ENCODE measurements at places on chromosomes 6 and 20.

GRCh38 chr6:68159433-68159832 lies 475.6 kb upstream of the ADGRB3 start:
- no peaks in the 10 kb centered on the region for H3K27me3 ChIP-seq
- DNase-seq, result no peak
- no peak overlapping the region for H3K27ac ChIP-seq

GRCh38 chr20:61789329-61789728 lies 276.4 kb downstream of the TAF4 start:
- H3K4me3 ChIP-seq, result no peak overlapping the region
- DNase-seq, result no peak
- H3K27ac ChIP-seq, result no peak overlapping the region
- no peaks in the 10 kb centered on the region for H3K4me1 ChIP-seq

- no peak overlapping the region for H3K4me3 ChIP-seq
- no peak overlapping the region for H3K27ac ChIP-seq
These were observed 707.8 kb upstream of the SLC35B3 start for GRCh38 chr6:9143140-9143539.

GRCh38 chr6:64325093-64325492 lies 689.5 kb downstream of the PHF3 start:
- H3K27me3 ChIP-seq, result no peaks in the 10 kb centered on the region
- no peaks in the 10 kb centered on the region for H3K36me3 ChIP-seq
- H3K4me1 ChIP-seq, result no peaks in the 10 kb centered on the region
- DNase-seq, result no peak

- no peaks in the 10 kb centered on the region for H3K27me3 ChIP-seq
- H3K4me3 ChIP-seq, result no peak overlapping the region
- no peaks in the 10 kb centered on the region for H3K4me1 ChIP-seq
- H3K36me3 ChIP-seq, result no peaks in the 10 kb centered on the region
These were observed 230.8 kb upstream of the PRSS16 start for GRCh38 chr6:27016689-27017088.

DNA sequence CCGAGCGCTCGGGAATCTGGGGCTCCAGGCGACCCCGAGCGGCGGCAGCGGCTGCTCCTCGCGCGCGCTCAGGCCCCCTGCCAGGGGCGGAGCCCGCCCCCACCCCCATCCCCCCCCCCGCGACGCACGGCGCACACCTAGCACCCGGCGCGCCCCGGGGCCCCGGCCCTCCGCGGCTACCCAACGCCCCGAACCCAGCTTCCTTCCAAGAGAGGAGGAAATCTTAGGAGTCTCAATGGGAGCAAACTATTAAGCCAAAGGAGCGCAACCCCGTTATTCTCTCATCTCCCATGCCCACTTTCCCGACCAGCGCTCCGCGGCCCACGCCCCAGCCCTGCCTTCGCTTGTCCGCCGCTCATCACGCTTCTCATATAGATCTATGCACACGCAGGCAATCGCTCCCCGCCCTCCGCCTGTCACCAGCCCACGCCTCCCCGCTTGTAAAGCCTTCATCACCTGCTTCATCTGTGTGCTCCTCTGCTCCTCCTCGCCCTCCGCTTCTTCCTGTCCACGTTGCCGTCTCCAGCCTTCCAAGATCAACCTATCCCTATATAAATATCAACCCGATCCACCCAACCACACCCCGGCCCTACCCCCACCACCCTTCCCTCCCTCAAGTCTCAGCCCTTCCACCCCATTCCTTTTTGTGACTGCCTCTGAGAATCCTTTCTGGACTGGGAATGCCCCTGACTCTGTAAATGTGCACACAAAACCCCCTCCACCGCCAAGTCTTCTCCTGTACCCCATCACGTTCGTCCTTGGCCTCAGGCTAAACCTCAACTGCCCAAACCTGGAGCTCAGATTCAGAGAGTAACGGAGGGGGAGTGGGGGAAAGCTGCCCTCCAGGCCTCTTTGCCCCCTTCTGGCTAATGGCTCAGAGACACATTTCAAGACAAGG lies at the start of gene DLK2:
TSS of gene DLK2 (minus strand) at position 18 of the 898 bp plus-strand sequence. CDS start 723 bp downstream, outside the sequence.
- H3K4me3 ChIP-seq, result peak within 1 kb of the TSS; percentile 53
- peaks cover 12% of the 10 kb centered on the region for H3K36me3 ChIP-seq
- no peak for DNase-seq
- no peak within 1 kb of the TSS for H3K27ac ChIP-seq

DNA sequence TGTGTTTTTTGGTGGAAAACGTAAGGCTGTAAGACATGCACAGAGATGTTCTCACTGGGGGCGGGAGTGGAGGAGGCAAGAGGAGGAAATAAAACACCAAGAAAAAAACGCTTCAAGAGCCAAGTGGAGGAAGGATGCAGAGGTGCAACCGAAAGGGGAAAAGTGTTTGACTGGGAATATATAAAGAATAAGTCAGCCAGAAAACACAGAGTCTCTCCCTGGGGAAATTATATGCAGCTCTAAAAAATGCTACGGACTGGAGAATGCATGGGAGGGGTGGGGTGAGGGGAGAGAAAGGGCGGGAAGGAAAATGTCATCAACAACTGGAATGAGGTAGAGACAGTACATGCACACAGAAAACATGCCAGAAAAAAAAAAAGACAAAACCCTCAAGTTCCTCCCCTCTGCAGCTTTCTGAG lies 133.5 kb downstream of the SCML4 start:
- H3K36me3 ChIP-seq, result no peaks in the 10 kb centered on the region
- H3K27me3 ChIP-seq, result no peaks in the 10 kb centered on the region
- H3K4me1 ChIP-seq, result peaks cover 23% of the 10 kb centered on the region
- H3K27ac ChIP-seq, result peak overlapping the region; percentile 75
